ENCODE measurements at places on chromosomes 13 and 19. TPM values are rescaled to one million over a fixed set of nuclear protein-coding genes. Genes with fewer than 3 reads are reported as not detected.

Gene CBY2
- total RNA-seq, result not detected

DNA sequence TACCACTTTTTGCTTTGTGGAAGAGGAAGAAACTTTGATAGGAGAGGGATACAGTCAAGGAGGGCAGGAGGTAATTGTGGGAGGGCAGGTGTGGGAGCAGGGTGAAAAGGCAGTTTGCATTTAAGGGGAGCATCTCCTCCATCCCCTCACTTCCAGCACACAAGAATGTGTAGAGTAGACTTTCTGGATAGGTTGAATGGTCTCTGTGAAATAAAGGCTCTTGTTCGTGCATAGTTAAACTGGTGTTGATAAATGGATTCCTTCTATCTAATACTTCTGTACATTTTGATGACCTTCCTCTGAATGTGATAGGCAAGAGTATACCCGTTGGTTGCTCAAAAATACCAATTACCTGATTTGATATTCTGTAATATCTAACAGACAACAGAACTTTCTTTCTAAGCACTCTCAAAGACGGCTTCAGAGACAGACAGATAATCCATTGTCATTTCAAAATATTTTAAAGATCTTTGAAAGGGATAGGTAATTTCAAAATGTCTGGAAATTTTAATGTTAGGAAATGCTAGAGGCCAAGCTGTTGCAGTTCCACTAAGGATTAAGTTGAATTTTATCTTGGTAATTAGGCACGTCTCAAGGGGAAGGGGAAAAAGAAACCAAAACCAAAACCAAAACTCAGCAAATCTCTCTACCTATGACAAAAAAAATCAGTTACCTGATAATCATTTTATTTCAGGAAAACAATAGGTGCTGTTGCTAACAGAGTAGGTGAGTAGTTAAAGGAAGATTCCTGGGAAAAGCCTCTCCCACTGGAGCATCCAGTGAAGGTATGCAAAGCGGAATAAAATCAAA, 302.6 kb downstream of the COG6 start:
- DNase-seq, result no peak

Gene TNFSF9
- 6.9 TPM for total RNA-seq

DNA sequence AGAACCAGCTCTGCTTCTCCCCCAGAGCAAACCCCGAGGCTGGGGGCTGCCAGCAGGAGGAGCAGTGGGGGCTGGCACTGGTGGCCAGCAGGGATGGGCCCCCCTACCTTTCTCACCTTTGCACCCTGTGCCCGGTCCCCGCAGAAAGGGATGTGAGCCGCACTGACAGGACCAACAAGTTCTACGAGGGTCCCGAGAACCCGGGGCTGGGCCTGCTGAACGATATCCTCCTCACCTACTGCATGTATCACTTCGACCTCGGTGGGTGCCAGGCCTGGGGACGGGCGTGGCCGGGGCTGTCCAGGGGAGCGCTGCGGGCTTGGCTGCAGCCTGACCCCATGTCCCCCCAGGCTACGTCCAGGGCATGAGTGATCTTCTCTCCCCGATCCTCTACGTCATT, 6.6 kb downstream of the TBC1D17 start:
- DNase-seq, result peak; percentile 88

GRCh38 chr13:49681842-49682435, 9.3 kb downstream of the EBPL start:
- no peak for DNase-seq

Gene LRRC25
- total RNA-seq, result not detected

- DNase-seq, result no peak
These were observed 4.7 kb upstream of the GJB2 start for GRCh38 chr13:20197361-20197834.
